ENCODE measurements at places on chromosomes 13 and 19.

GRCh38 chr13:27991881-27992280, 3.4 kb upstream of the URAD start:
- DNase-seq: no peak

DNA sequence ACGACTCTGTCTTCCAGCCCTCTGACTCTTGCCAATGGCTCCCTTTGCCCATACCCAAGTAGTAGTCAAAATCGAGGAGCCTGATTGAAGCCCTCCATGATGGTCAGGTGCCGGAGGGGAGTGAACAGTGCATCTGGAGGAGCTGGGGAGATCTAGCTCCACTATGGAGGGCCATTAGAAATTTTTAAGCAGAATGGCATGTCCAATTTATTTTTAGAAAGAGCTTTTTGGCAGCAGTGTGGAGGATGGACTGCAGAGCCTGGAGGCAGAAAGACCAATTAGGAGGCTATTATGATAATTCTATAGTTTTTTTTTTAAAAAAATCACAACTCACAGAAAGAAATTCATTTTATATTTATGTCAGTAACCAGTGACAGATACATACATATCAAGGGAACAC, 92.7 kb upstream of the SLC7A1 start:
- no peak for DNase-seq

DNA sequence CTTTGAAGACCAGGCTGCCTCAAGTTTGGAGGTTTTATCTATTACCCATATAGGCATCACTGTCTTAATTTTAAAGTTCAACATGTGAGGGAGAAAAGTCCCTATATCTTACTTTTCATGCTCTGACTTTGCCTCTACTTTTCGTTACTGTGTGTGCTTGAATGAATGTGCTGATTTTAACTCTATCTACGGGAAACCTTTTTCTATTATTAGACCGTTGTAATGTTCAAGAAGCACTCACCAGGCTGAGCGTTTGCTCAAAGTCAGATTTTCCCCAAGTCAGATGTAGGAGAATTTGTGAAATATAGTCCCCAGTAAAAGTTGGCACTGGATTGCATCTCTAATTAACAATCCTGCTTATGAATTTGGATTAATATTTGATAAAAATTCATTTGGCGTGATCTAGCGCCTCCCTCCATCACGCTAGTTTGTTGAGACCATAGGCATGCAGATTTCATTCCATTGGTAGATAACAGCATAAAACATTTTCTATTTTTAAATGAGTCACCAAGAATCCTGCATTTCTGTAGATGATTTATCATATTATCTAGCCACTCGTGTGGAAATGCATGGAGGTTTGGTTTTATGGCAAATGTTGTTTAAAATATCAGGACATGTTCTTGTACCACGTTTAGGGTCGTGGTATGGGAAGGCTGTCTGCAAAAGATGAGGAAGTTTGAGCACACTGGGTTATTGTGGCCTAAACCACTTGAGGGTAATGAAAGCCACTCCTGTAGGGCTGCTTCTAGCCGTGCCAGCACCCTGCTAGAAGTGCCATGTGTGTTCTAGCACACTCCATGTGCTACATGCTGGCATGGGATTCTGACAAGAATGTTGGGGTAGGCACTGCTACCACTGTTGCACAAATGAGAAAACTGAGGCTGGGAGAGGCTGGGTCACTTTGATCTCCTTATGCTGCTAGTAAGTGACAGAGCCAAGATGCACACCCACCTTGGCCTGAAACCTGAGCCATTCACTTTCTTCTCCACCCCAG, 179.4 kb downstream of the FGF9 start:
- no peak for DNase-seq

DNA sequence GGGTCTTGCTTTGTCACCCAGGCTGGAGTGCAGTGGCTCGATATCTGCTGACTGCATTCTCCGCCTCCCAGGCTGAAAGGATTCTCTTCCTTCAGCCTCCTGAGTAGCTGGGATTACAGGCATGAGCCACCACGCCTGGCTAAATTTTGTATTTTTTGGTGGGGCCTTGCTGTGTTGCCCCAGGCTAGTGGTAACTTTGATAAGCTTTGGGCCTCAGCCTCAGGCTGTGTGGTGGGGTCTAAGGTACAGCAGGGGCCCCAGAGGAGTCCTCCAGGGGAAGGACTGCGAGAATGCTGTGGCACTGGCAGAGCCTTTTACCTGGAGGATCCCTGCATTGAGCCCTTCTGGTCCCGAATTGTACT, 7.2 kb downstream of the DOT1L start:
- no peak for DNase-seq

- no peak for DNase-seq
Measured at GRCh38 chr13:20411638-20412342, 113.9 kb downstream of the CRYL1 start.

DNA sequence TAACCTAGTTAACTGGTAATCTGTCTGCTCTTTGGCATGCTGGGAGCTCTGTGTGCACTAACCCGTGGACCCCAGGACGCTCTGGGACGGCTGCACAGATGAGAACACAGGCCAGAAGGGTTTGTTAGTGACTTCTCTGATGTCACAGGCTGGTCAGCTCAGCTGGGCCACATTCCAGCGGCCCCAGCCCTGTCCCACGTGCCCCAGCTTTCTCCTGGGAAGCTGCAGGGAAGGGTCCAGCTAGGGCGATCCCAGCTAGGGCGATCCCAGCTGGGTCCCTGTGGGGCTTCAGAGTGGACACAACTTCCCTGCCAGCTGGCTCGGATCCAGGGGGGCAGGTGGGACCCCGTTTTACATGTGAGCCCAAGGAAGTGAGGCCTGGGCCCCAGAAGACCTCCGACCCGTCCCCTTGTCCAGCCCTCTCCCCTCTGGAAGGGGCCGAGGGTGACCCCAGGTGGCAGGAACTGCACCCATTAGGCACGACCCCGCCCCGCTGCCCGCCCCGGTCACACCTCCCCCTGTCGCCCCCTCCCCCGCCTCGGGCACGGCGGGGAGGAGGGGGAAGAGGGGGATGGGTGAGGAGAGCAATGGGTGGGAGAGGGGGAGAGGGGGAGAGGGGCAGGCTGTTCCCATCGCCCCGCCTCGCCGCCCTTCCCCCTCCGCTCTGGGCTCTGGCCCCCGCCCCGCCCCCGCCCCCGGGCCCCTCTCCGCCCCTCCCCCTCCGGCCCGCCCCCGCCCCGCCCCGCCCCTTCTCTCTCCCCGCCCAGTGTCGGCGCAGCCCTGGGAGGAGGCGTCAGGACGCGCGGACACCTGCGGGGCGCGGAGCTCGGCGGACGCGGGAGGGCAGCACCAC, 75.2 kb upstream of the MCF2L start:
- no peak for DNase-seq

GRCh38 chr13:40599124-40599523, 67.3 kb downstream of the FOXO1 start:
- no peak for DNase-seq

DNA sequence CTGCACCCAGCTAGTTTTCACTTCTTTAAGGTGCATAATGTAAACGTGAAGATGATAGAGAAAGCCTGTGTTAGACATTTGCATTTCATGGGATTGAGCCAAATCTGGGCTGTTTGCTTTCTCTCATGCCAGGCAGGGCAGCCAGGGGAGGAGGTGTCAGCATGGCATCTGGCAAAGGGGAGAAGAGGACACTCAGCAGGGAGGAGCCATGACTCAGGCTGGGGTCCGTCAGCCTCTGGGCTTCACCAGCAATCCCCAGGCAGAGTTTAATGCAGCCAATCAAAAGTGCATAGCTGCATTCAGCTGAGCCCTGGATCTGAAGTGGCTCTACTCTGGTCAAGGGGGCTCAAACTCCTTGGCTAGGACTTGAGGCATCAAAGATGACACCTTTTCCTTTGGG, 23.5 kb downstream of the EBPL start:
- no peak for DNase-seq

DNA sequence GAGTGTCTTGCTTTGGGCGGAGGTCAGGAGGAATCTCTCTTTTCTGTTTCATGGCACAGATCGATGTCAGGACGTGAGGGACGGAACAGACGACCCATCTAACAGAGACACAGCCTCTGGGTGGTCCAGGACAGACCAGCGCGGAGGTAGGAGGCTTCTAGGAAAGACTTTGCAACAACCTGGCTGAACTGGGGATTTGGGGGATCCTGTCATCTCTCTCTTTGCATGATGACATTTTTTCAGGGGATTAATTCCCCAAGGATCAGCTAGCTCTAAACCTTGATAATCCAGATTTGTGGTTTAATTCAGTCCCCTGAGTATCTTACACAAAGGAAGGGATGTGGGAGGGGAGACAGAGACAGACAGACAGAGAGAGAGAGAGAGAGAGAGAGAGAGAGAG, 14.4 kb downstream of the CABP5 start:
- DNase-seq: no peak

DNA sequence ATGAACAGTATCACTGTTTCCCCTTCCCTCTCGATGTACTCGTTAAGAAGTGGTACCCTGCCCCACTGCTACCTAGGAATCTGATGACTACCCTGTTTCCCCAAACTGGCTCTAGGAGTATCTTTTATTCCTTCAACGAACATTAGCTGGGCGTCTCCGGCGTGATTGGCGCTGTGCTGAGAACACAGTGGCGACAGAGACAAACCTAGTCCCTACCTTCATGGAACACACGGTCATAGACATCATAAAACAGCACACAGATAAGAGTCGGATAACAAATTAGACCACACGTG, 730 bp downstream of the SYMPK start:
- no peak for DNase-seq

GRCh38 chr13:49652355-49653305, 24.3 kb downstream of the ARL11 start:
- DNase-seq: no peak

- no peak for DNase-seq
Measured at GRCh38 chr13:48410199-48410598, 2.7 kb downstream of the LPAR6 start.

- DNase-seq: no peak
Measured at GRCh38 chr19:41226053-41226873, 7.2 kb downstream of the AXL start.

- peak; percentile 84 for DNase-seq
Measured at GRCh38 chr19:18290302-18291018, 9.0 kb upstream of the JUND start.

- no peak for DNase-seq
Measured at GRCh38 chr13:112210371-112210770, 143.4 kb downstream of the SOX1 start.

DNA sequence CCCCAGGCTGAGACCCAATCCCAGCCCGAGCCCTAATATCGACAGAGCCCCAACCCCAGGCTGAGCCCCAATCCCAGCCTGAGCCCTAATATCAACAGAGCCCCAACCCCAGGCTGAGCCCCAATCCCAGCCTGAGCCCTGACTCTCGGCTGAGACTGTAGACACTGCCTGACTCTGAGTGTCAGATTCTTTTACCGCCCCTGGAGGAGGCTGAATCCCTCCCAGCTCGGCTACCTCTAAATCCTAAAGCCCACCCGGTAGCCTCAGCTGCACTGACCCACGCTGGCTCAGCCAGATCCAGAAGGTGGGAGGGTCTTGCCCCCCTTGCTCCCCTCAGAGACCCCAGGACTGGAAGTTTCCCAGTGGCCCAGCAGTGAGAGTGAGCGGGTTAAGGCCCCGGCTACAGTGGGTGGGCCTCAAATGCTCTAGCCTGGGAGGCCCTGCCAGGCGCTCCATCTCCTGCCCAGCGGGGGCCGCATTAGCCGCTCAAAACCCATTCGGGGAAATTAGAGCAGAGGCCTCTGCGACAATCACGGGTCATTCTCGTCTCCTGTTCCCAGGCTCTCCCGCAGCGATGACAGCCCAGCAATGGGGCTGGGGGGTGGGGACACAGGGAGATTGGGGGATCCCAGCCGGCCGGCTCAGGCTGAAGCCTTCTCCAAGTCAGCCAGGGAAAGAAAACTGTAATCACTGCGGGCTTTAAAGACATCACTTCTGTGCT, 43.8 kb downstream of the ZNRF4 start:
- DNase-seq: no peak

DNA sequence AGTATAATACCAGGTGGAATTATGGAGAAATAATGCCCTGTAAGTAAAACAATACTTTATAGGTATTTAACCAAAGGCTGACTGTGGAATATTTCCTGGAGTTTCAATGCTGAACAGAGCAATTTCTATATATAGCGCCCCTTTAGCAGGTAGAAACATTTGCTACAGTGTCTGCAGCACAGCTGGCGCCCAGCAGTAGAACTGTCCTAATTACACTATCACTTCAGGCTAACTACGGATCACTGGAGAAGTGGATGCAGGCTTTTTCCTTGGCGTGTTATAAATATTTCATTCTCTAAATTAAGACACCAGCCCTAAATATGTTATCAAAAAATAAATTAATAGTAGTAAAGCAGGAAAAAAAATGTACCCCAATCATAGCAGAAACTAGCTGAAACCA, 3.1 kb downstream of the SHISA2 start:
- DNase-seq: no peak

DNA sequence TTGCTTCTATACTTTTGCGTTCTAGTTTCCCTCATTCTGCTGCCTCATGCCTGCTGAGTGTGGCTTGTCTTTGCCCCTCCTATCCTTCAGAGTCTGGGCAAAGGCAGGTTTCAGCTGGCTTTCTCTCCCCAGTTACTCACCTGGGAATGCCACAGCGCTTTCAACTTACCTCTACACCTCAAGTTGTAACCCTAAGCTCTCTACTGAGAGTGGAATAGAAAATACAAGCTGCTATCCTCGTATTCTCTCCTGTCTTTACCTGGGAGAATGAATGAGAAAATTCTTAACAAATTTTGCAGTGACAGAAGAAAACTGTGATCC, 316.3 kb upstream of the KLF12 start:
- no peak for DNase-seq

GRCh38 chr13:108682714-108683113, 53.3 kb downstream of the MYO16 start:
- DNase-seq: no peak

- no peak for DNase-seq
Measured at GRCh38 chr13:40381935-40382764, 284.3 kb downstream of the FOXO1 start.

GRCh38 chr13:30308548-30308947, 1.2 kb upstream of the KATNAL1 start:
- DNase-seq: no peak

DNA sequence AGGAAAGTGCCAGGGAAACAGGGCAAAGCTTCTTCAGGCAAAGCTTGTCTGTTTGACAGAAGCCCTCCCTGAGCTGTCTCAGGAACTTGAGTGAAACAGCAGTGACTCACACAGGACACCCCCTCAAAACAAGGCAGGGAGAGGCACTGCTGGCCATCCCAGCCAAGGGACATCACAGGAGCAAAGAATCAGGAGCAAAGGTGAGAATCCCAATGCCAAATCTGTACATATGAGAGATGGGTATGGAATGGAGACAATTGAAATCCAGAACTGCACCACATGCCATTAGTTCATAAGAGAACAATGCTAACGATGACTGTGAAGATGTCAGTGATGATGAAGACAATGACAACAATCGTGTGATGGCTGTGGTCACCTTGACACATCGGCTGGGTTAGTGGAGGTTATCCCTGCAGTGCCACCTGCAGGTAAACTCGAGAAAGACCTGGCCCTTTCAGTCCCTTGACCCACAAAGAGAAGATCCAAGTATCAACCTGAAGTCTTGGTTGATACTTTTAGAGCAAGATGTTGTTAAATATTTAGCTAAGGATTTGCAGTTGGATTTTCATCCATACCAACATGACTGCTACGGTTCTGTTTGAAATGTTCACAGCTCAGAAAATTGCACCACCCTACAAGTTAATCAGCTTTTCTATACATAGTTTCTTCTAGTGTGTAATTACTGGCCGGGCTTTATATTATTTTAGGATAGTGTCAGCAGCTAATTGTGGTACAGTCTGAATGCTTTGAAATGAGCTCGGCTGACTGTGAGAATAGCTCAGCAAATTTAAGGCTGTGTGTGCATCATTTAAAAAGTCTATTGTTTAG, 42.0 kb upstream of the IPO5 start:
- no peak for DNase-seq

- DNase-seq: no peak
Measured at GRCh38 chr19:31402529-31403316, 53.5 kb upstream of the TSHZ3 start.

GRCh38 chr19:4754248-4754647, 30.6 kb upstream of the DPP9 start:
- DNase-seq: no peak
